Heart left ventricle (tissue), 16 donors: ENCODE measurements at places on chromosomes 6 and 20. TPM values are rescaled to one million over a fixed set of nuclear protein-coding genes. Genes with fewer than 3 reads are reported as not detected.

DNA sequence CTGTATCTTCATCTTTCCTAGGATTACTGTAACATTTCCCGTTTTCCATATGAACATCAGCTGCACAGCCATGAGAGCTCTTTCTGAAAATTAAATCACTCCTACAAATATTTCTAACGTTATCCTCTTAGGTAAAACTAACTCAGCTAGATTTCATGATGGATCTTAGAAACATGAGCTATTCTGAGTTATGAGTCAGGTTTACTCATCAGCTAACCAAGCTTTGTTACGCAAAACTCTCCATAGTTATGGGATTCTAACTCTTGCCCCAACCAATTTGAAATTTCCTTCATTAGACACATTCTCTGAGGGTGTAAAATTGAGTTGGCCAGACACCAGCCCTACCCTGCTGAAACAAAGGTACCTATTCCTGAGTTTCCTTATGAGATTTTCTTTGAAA lies 14.0 kb downstream of the DEFB110 start:
- no peaks in the 10 kb centered on the region for H3K36me3 ChIP-seq
- H3K4me1 ChIP-seq = no peaks in the 10 kb centered on the region
- no peak overlapping the region for H3K4me3 ChIP-seq
- no peak for DNase-seq

DNA sequence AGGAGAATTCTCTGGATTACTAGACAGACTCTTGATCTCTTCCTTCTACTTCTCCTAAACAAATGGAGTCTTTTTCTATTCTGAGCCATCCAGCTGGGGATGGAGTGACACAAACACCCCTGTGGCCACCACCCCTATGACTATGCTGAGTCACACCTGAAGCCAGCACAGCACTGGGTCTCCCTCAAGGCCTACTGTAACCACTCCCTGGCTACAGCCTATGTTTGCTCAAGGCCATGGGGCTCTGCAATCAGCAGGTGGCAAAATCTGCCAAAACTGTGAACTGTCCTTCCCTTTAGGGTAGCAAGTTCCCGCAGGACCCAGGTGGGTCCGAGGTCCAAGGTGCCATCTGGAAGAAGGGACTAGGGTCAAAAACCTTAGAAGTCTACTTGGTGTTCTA lies 132.3 kb downstream of the TINAG start:
- H3K4me3 ChIP-seq = no peak overlapping the region
- no peak overlapping the region for H3K27ac ChIP-seq
- no peaks in the 10 kb centered on the region for H3K36me3 ChIP-seq

DNA sequence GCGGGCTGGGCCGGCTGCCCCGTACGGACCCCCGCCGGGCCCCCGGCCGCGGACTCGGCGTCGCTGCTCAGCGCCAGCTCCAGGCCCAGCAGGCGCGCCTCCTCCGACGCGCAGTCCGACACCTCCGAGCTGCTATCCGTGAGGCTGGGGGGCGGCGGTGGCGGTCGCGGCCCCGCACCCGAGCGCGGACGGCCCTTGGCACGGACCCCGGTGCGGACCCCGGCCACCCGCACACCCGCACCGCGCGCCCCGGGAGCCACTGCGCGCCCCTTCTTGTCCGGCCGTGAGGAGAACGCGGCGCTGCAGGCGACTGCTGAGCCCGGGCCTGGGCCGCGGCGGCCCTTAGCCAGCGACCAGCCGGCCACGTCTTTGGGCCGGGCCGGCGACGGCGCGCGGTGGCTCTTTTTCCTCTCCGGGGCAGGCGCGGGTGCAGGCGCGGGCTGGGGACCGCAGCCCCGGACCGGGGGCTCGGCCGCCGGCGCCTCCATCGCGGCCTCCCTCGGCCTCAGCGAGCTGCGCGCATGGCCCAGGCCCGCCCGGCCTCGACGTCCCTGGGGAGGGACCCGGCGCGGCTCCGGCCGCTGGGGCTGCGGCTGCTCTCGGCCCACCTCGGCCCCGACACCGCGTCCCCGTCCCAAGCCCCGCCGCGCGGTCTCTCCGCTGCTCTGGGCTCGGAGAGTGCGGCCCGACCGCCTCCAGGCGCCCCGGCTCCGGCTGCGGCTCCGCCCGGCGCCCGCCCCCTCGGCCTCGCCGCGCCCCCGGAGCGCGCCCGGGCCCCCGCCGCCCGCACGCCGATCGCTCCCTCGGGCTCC lies 12.9 kb upstream of the TLDC2 start:
- no peaks in the 10 kb centered on the region for H3K27me3 ChIP-seq
- DNase-seq = no peak
- H3K4me1 ChIP-seq = peaks cover 61% of the 10 kb centered on the region
- no peaks in the 10 kb centered on the region for H3K36me3 ChIP-seq
- peak overlapping the region; percentile 95 for H3K27ac ChIP-seq
- H3K4me3 ChIP-seq = peak overlapping the region; percentile 76

- H3K4me1 ChIP-seq = peaks cover 4% of the 10 kb centered on the region
- H3K27ac ChIP-seq = no peak overlapping the region
- H3K36me3 ChIP-seq = peaks cover 2% of the 10 kb centered on the region
- no peak overlapping the region for H3K4me3 ChIP-seq
- DNase-seq = no peak
Measured at GRCh38 chr20:3669710-3670367, 6.6 kb upstream of the GFRA4 start.

DNA sequence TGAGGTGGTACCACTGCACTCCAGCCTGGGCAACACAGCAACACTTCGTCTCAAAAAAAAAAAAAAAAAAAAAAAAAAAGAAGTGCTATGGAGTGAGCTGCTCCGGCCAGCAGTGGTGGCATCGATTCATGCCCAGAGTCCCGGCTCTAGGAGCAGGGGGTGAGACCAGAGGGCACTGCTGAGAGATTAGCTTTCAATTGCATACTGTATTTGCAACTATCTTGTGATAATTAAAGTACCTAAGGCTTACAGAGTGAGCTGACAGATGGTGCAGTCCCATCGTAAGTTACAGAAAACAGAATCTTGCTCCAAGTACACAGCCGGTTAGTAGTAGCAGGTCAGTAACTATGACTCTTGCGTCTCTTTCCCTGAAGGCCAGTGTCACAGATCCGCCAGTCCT lies 31.5 kb downstream of the TMEM14B start:
- H3K4me3 ChIP-seq = no peak overlapping the region
- no peak overlapping the region for H3K27ac ChIP-seq
- DNase-seq = no peak
- no peaks in the 10 kb centered on the region for H3K4me1 ChIP-seq
- no peaks in the 10 kb centered on the region for H3K27me3 ChIP-seq

DNA sequence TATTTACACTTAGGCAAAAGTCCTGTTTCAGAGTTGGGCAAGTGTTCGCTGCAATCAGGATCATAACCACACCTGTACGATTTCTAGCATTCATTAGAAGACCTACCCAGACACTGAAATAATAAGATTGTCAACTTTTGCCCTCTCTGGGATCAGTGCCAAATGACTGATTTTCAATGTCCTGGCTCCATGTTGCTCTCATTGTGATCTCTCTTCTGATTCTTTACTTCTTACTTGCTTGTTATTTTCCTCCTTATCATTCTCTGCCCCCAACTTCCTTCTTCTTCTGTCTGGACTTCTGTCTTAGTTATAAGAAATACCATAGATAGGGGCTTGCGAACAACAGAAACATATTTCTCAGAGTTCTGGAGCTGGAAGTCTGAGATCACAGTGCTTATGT lies 94.4 kb upstream of the BMP2 start:
- no peak overlapping the region for H3K27ac ChIP-seq
- H3K27me3 ChIP-seq = no peaks in the 10 kb centered on the region
- H3K36me3 ChIP-seq = no peaks in the 10 kb centered on the region
- H3K4me3 ChIP-seq = no peak overlapping the region

GRCh38 chr20:62293111-62293784 lies 9.5 kb upstream of the ADRM1 start:
- no peak overlapping the region for H3K4me3 ChIP-seq
- no peaks in the 10 kb centered on the region for H3K4me1 ChIP-seq
- H3K36me3 ChIP-seq = peaks cover 89% of the 10 kb centered on the region
- DNase-seq = no peak

DNA sequence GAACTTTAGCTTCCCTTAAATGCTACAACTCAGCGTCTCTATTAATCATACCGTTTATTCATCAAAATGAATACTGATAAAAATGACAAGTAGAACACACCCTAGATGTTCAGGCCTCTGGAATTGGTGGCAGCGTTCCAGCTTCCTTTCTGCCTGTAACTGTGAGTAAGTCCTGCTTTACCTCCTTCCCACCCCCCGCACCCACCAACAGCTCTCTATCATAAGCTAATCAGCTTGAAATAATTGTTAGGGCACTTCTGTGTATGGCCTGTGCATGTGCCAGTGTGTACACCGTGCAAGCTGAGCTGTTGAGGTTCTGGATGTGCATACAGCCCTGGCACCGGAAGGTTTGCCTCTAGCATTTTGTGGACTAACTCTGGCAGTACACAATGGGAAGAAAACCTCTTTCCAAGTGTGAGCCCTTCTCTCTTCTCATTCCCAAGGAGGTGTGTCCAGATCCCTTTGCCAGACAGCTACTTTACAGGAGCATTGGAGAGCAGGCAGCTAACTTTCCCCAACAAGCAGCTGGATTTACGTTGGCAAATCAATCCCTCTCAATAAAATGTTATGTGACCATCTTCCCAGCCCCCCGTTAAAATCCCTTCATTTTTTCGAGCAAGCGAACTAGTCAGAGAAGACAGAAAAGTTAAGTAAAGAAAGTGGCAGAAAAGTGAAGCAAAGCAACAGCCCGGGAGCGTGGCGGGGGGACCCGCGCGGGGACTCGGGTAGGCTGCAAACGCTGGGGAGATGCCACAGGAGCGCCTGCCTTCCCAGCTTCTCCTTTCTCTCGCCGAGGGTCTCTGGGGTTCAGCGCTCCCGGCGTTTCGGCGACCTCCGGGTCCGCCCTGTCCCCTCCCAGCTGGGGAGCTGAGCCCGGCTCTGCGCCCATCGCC lies 803 bp upstream of the ADGRG6 start:
- DNase-seq = no peak
- peak overlapping the region; percentile 55 for H3K4me3 ChIP-seq
- H3K27me3 ChIP-seq = peaks cover 32% of the 10 kb centered on the region

GRCh38 chr20:64268174-64268573 lies 12.6 kb downstream of the PCMTD2 start:
- no peak overlapping the region for H3K4me3 ChIP-seq
- DNase-seq = peak; percentile 44
- peaks cover 50% of the 10 kb centered on the region for H3K4me1 ChIP-seq
- no peaks in the 10 kb centered on the region for H3K27me3 ChIP-seq
- peaks cover 3% of the 10 kb centered on the region for H3K36me3 ChIP-seq
- H3K27ac ChIP-seq = no peak overlapping the region

DNA sequence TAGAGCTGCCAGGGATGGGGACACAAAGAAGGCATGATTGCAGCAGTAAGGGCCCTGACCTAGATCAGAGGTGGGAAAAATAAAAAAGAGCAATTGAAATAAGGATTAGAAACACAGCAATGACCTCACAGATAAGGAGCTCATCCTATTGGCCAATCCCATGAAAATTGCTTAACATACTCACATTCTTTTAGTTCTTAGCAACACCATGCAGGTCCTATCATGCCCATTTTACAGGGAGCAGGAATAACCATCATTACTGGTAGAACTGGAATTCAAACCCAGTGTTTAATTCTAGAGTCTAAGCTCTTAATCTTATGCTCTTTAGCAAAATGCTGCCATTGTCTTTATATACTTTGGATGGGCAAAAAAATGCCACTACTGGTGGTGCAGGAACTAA lies 267.7 kb downstream of the RNF144B start:
- H3K27ac ChIP-seq = no peak overlapping the region
- no peak overlapping the region for H3K4me3 ChIP-seq
- H3K4me1 ChIP-seq = no peaks in the 10 kb centered on the region
- no peaks in the 10 kb centered on the region for H3K27me3 ChIP-seq
- DNase-seq = no peak

- peaks cover 99% of the 10 kb centered on the region for H3K36me3 ChIP-seq
- peak; percentile 39 for DNase-seq
- peaks cover 7% of the 10 kb centered on the region for H3K4me1 ChIP-seq
Measured at GRCh38 chr20:49534255-49534712, 33.7 kb downstream of the PTGIS start.

- no peaks in the 10 kb centered on the region for H3K4me1 ChIP-seq
- no peak overlapping the region for H3K4me3 ChIP-seq
- H3K36me3 ChIP-seq = no peaks in the 10 kb centered on the region
- H3K27me3 ChIP-seq = no peaks in the 10 kb centered on the region
- H3K27ac ChIP-seq = no peak overlapping the region
Measured at GRCh38 chr6:39188571-39188970, 40.7 kb downstream of the KCNK5 start.

GRCh38 chr20:40607927-40608326 lies 81.1 kb downstream of the MAFB start:
- DNase-seq = no peak
- no peaks in the 10 kb centered on the region for H3K36me3 ChIP-seq
- H3K27ac ChIP-seq = no peak overlapping the region
- no peak overlapping the region for H3K4me3 ChIP-seq
- H3K27me3 ChIP-seq = no peaks in the 10 kb centered on the region

DNA sequence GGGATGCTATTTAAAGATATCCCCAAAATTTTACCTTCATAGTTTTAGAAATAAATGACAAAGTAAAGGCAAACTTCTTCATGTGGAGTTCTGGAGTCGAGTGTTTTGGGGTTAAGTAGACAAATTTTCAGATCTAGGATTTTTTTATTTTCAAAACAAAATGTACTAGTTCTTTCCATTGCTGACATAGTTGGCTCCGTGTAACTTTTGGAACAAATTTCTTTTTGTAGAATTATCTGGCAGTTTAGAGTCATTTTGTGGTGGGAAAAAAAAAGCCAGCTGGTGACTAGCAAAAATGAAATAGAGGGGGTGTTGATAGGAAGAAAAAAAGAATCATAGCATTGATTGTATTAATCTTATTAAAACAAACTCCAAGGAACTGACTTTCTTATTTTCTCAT lies 131.6 kb upstream of the TCF21 start:
- no peaks in the 10 kb centered on the region for H3K27me3 ChIP-seq
- H3K4me1 ChIP-seq = peaks cover 11% of the 10 kb centered on the region
- no peak overlapping the region for H3K27ac ChIP-seq

- H3K27me3 ChIP-seq = no peaks in the 10 kb centered on the region
- H3K36me3 ChIP-seq = no peaks in the 10 kb centered on the region
- DNase-seq = no peak
- H3K4me1 ChIP-seq = no peaks in the 10 kb centered on the region
- H3K27ac ChIP-seq = no peak overlapping the region
- H3K4me3 ChIP-seq = no peak overlapping the region
Measured at GRCh38 chr6:72857791-72858585, 236.1 kb downstream of the KCNQ5 start.

- H3K27me3 ChIP-seq = no peaks in the 10 kb centered on the region
- DNase-seq = no peak
- H3K4me3 ChIP-seq = no peak overlapping the region
- H3K4me1 ChIP-seq = peaks cover 11% of the 10 kb centered on the region
- H3K36me3 ChIP-seq = no peaks in the 10 kb centered on the region
Measured at GRCh38 chr20:58020656-58021454, 207.6 kb downstream of the ANKRD60 start.

PAK1IP1 gene
- total RNA-seq = 9.5 TPM

RAET1L gene
- total RNA-seq = not detected

PPP1R3G gene
- total RNA-seq = 7.2 TPM

TMEM200A gene
- 0.18 TPM for total RNA-seq

BANF2 gene
- total RNA-seq = not detected

RREB1 gene
- total RNA-seq = 47.7 TPM

CD83 gene
- 2.7 TPM for total RNA-seq

SLCO4A1 gene
- 3.1 TPM for total RNA-seq

TSBP1 gene
- not detected for total RNA-seq

TDRD6 gene
- total RNA-seq = 0.13 TPM

HAO1 gene
- 0.17 TPM for total RNA-seq
